ENCODE measurements at places on chromosomes 6 and 20.

GRCh38 chr20:63653041-63653973 is at the start of gene STMN3:
STMN3 (minus strand) TSS chr20:63653424; CDS start chr20:63653345, 79 bp downstream.
- DNase-seq = peak; percentile 92
- H3K4me3 ChIP-seq = peak within 1 kb of the TSS; percentile 69
- peaks cover 19% of the 10 kb centered on the region for H3K27me3 ChIP-seq
- H3K36me3 ChIP-seq = no peaks in the 10 kb centered on the region
- H3K4me1 ChIP-seq = peaks cover 34% of the 10 kb centered on the region
- H3K27ac ChIP-seq = peak within 1 kb of the TSS; percentile 38

- no peak overlapping the region for H3K27ac ChIP-seq
- H3K4me1 ChIP-seq = no peaks in the 10 kb centered on the region
- H3K27me3 ChIP-seq = no peaks in the 10 kb centered on the region
- no peak overlapping the region for H3K4me3 ChIP-seq
- DNase-seq = peak; percentile 80
Observed at GRCh38 chr6:125910527-125910926, 46.0 kb upstream of the HINT3 start.

GRCh38 chr6:53246924-53247323 is 98.3 kb upstream of the GCM1 start:
- H3K27ac ChIP-seq = no peak overlapping the region
- H3K36me3 ChIP-seq = no peaks in the 10 kb centered on the region
- no peaks in the 10 kb centered on the region for H3K27me3 ChIP-seq
- DNase-seq = no peak

DNA sequence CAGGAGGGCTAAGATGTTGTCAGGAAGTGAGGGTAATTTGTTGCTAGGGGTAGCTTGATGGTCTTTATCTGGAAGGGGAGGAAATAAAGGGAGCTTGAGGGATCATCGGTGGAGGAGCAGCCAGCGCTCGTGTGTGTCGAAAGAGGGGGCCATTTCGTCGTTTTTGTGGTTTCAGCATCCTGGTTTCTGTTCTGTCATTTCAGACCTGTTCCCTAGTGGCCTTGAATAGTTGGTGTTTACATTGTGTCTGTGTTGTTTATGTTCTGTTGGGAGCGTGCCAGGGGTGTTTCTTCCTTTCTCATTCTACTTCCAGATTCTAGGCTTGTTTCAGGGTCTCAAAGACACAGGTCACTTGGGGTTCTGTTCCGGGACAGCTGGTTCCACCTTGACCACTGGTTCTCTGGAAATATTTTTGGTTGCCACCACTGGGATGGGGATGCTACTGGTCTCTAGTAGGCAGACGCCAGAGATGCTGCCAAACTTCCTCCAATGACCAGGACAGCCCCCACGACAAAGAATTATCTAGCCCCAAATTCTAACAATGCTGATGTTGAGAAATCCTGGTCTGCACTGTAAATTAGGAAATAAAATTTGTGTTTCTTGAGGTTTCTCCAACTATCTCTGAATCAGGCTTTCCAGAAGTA is 113.9 kb upstream of the NAA20 start:
- H3K27me3 ChIP-seq = no peaks in the 10 kb centered on the region
- H3K27ac ChIP-seq = no peak overlapping the region
- peaks cover 7% of the 10 kb centered on the region for H3K4me1 ChIP-seq
- peak; percentile 94 for DNase-seq

DNA sequence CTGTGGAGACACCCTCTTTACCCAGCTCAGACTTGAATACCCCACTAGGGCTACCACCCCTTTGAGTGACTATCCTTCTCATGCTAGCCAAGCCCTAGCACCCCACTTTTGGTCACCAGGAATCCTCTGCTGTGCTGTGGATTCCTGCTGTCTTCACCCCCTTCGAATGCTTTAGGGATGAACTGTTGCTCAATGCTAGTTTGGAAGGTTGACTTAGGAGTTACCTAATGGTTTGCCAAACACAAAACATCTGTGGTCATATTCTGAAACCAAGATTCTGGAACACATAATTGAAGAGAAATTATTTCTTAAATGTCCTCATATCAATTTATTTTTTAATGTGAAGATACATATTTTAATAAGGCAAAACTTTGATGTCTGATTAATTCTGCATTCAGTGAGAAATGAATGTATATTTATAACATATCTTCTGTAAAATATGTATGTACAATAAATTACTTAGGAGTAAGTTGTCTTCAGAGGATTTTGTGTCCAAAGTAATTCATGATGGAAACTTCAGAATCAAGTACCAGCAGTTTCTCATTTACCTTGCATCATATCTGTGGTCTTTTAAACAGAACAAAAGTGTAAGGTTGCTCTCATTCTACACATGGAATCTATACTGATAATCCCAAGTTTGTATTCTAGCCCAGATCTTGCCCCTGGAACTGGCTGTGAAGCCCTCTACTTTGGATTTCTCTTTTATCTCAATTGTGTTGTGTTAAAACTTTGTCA is 46.9 kb downstream of the TMEM200A start:
- H3K4me1 ChIP-seq = no peaks in the 10 kb centered on the region
- DNase-seq = no peak
- no peaks in the 10 kb centered on the region for H3K27me3 ChIP-seq
- no peak overlapping the region for H3K27ac ChIP-seq
- H3K4me3 ChIP-seq = peak overlapping the region; percentile 19
- H3K36me3 ChIP-seq = peaks cover 2% of the 10 kb centered on the region

GRCh38 chr6:54019860-54020259 is 91.4 kb upstream of the MLIP start:
- no peak for DNase-seq
- H3K27me3 ChIP-seq = no peaks in the 10 kb centered on the region
- no peaks in the 10 kb centered on the region for H3K36me3 ChIP-seq
- no peak overlapping the region for H3K27ac ChIP-seq
- H3K4me3 ChIP-seq = no peak overlapping the region

DNA sequence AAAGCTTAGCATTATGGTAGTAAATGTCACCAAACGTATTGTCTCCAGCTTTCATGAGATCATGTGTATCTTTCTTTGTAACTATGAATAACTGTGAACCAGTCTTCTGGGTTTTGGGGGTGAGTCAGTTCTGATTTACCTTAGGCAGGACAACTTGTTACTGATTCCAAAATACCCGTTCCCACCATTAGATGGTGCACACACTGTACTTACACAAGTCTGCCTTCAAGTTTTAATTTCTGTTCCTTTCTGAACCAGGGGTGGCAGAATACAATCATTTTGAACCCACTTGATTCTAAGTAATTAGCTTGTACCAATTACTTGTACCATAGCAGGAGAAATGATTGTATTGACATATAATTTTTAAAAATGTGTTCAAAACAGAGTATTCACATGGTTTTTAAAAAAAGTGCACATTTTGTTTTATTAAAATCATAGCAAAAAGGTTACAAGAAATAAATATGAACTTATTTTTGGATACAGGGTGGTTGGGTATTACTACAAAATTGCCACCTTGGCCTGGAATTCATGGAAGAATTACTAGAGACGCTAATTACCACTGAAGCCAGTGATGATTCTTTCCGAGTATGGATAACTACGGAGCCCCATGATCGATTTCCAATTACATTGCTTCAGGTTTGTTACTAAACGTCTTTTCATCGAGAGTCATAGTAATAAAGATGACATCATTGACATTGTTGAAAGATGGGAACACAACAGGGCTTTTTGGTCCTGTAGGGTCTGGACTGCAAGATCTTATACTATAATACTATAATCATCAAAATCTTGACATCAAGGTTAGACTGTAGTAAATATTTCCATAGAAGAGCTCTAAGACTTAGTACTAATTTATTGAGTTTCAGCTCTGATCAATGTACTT is 75.2 kb upstream of the GLP1R start:
- H3K27me3 ChIP-seq = peaks cover 16% of the 10 kb centered on the region
- no peak overlapping the region for H3K4me3 ChIP-seq
- H3K4me1 ChIP-seq = no peaks in the 10 kb centered on the region

GRCh38 chr6:20399518-20399917 is 2.2 kb upstream of the E2F3 start:
- peaks cover 2% of the 10 kb centered on the region for H3K4me1 ChIP-seq
- DNase-seq = no peak
- peaks cover 4% of the 10 kb centered on the region for H3K27me3 ChIP-seq
- no peak overlapping the region for H3K4me3 ChIP-seq

DNA sequence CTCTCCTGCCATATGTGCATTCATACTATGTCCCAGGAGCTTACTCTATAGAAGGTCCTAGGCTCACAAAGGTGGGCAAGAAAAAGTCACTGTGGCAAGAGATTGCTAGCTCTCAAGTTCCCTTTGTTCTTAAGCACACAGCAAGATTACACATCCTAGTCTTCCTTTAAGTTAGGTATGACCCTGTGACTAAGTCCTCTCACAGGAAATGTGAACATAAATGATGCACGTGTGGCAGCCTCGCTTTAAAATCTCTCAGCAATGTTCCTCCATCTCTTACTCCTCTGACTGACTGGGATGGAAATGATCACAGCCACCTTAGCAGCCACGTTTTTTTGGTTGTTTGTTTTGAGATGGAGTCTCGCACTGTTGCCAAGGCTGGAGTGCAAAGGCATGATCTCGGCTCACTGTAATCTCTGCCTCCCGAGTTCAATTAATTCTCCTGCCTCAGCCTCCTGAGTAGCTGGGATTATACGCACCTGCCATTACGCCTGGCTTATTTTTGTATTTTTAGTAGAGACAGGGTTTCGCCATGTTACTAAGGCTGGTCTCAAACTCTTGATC is 35.7 kb upstream of the HAO1 start:
- H3K27me3 ChIP-seq = no peaks in the 10 kb centered on the region
- H3K27ac ChIP-seq = no peak overlapping the region
- peaks cover 2% of the 10 kb centered on the region for H3K4me1 ChIP-seq
- no peak overlapping the region for H3K4me3 ChIP-seq
- H3K36me3 ChIP-seq = no peaks in the 10 kb centered on the region

Data from mesenchymal stem cell (in vitro differentiated cells and primary cell).